ENCODE measurements at places on chromosomes 16 and 17. TPM values are rescaled to one million over a fixed set of nuclear protein-coding genes. Genes with fewer than 3 reads are reported as not detected.

C16orf96 gene
- total RNA-seq, result 0.13 TPM

GAST gene
- not detected for total RNA-seq

DNA sequence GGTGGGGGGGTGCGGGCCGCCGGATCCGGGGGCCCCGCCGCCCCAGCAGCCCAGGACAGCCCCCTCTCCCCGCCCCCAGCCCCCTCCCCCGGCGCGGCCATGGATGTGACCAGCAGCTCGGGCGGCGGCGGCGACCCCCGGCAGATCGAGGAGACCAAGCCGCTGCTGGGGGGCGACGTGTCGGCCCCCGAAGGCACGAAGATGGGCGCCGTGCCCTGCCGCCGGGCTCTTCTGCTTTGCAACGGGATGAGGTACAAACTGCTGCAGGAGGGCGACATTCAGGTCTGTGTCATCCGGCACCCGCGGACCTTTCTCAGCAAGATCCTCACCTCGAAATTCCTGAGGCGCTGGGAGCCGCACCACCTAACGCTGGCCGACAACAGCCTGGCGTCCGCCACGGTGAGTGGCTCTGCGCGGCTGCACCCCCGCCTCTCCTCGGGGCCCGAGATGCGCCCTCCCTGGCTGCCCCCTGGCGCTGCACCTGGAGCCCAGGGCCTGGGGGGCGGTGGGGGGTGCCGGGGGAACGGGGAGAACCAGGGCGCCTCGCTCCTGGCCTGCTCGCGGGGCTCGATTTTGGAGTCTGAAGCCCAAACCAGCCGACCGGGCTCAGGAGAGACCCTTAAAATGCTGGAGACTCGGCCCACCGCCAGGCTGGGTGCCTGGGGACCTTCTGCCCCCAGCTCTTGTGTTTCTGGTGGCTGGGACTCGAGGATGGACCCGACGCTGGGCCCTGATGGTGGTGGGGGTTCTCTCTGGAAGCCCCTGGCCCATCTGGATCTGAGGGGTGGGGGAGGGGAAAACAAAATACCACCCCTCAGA lies 744 bp downstream of the CMIP start:
- DNase-seq, result peak; percentile 50

ARSG gene
- 19.6 TPM for total RNA-seq

- peak; percentile 56 for DNase-seq
Measured at GRCh38 chr17:81345228-81346089, 49.8 kb upstream of the BAHCC1 start.

GRB7 gene
- 0.44 TPM for total RNA-seq

- no peak for DNase-seq
Measured at GRCh38 chr16:14562691-14563491, 67.2 kb downstream of the PARN start.

MYH2 gene
- not detected for total RNA-seq

GRCh38 chr16:56273615-56274014 lies 82.3 kb downstream of the GNAO1 start:
- no peak for DNase-seq

GRCh38 chr17:36989173-36989572 lies 40.4 kb downstream of the AATF start:
- DNase-seq, result no peak

DNA sequence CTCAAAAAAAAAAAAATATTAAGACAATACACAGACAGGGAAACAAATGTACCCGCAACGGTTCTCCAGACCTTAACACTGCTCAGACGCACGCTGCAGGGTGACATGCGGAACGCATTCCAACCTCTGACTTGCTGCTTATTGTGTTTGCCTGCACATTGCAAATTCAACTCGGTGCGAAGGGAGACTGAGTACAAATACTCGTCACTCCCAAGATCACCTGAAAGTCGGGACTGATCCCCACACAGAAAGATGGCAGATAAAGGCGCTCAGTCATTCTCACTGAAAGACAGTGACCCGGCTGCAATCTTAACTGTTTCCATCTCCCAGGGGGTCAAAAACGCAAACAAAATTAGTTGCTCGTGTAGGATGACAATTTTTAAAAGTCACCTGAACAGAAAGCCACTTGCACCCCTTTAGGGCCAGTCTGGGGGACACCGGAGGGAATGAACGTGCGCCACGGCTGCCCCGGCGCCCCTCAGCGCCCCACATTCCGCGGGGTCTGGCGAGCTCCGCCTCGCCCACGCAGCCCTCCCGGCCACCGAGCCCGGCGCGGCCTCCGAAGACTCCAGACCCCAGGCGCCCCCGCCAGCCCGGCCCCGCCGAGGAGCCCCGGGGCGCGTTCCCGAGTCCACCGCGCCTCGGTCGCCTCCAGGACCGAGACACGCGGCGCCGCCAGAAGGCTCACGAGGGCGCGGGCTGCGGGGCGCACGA lies 589 bp downstream of the CLCN7 start:
- no peak for DNase-seq
